ENCODE measurements at places on chromosomes 6 and 20. TPM values are rescaled to one million over a fixed set of nuclear protein-coding genes. Genes with fewer than 3 reads are reported as not detected.

Gene KCNK15
- 1.5 TPM for total RNA-seq

DNA sequence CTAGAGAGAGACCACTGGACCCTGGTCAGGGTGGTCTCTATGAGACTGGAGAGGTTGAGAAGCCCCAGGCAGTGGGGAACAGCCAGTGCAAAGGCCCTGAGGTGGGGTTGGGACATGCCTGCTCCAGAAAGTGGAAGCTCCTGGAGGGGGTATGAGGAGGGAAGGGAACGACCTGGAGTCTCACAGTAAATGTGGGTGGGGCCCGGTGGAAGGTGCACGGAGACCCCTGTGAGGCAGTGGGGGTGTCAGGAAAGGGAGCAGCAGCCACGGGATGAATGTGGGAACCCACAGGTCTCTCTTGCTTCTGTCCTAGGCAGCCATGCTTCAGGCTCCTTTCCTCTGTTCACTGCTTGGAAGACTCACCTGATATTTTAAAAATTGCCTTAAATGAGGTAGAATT is 1.3 kb upstream of the CST1 start:
- no peak for DNase-seq

- DNase-seq = no peak
Observed at GRCh38 chr20:44736170-44737021, 9.3 kb upstream of the KCNK15 start.

Gene ADTRP
- total RNA-seq = not detected

DNA sequence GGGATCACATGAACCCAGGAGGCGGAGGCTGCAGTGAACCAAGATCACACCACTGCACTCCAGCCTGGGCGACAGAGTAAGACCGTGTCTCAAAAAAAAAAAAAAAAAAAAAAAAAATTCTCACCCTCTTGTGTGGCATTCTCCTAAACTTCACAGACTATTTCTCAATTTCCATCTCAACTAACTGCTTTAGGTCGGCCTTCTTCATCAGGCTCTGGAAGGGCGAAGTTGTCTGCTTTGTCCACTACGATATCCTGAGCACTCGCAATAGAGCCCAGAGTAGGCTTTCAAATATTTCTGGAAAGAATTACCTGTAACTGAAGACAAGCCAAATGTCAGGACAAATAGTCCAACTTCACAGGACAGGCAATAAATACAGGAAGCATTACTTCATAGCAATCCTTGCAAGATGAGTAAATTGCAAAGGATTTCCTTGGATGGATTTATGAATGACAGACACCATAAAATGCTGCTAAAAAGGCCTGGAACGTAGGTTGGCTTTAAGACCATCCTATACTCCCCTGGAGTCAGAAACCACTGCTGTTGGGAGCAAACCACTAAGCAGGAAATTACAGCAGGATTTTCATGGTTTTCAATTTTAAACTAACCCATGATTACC is 116.3 kb upstream of the SLC2A12 start:
- no peak for DNase-seq

Gene CD109
- 29.0 TPM for total RNA-seq
